ENCODE measurements at places on chromosomes 6 and 20.

GRCh38 chr6:6631053-6631452, 42.5 kb downstream of the LY86 start:
- no peak for DNase-seq

DNA sequence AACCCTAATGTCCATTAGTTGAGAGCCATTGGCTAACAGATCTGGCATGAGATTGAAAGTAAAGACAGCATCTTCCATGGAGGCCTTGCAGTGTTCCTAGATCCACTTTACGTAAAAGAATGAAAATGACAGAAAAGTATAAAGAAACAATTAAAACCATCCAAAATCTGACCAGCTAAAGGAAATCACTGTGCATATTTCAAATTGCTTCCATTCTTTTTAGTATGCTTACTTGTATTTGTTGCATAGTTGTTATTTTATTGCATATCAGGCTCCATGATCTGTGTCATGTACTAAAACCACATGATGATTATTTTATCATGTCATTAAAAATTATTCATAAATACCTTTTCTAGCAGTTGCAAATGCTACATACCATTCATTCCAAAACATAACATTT, 67.9 kb downstream of the GCLC start:
- DNase-seq, result no peak

- no peak for DNase-seq
Measured at GRCh38 chr6:113595911-113596376, 261.2 kb upstream of the MARCKS start.

- no peak for DNase-seq
Measured at GRCh38 chr6:53929041-53929820, 134.4 kb downstream of the LRRC1 start.

- DNase-seq, result no peak
Measured at GRCh38 chr20:13831476-13831875, 46.6 kb downstream of the NDUFAF5 start.

DNA sequence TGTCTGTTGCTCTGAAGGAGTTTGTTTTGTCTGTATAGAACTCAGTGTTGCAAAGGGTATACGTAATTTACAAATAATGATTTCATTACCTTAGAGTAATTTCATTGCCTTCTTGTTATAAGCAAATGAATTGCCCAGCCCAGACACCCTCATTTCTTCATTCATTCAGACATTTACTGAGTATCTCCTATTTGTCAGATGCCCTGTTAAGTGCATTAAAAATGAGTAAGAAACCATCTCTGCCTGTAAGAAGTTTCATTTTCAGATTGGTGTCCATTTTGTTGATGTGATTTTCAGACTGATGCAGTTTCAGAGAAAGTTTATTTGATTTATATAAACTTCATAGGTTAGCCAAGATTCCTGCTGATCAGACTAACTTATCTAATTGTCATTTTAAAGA, 429.3 kb downstream of the PHF3 start:
- no peak for DNase-seq

DNA sequence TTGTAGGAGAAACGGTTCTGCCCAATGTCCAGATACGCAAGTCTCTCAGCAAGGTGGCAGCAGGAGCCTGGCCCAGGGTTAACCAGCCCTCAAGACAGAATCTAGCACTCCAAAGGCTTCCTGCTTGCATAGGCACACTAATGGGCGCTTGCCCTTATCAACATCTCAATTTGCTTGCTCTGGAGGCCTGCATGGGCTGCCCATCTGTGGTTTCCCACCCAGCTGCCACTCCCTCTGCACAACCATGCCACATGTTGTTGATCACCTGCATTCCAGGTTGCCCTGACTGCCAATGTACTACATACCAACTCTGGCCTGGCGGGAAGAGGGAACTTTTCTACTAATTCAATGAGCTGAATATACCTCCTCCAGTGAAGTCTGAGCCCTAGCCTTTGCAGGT, 74.6 kb downstream of the ATG5 start:
- DNase-seq, result no peak

DNA sequence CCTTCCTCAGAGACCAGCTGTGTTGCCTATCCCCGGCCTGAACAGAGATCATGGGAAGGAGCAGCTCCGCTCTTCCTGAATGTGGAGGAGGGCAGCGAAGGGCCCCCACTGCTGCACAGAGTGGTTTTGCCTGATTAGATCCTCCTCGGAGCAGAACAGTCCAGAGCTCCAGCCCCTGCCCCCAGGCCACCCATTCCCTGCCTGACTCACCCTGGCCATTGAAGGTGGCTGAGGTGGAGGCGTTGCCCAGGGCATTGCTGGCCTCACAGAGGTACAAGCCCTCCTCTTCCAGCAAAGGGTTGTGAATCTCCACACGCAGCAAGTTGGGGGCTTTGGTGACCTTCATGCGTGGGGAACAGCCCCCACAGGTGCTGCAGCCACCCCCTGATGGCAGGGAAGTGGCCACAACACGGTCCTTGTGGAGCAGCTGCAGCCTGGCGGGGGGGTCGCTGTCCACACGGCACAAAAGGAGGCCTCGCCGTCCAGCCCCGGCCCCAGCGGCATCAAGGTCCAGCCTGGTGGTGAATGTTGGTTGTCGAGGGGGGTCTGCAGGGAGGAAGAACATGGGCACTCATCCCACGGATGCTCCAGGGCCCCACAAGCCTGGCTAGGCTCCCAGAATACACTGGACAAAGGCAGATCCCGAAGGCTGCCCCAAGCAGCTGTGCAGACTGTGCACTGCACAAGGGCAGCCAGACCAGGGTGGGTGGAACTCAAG, 14.7 kb downstream of the SIGLEC1 start:
- no peak for DNase-seq

DNA sequence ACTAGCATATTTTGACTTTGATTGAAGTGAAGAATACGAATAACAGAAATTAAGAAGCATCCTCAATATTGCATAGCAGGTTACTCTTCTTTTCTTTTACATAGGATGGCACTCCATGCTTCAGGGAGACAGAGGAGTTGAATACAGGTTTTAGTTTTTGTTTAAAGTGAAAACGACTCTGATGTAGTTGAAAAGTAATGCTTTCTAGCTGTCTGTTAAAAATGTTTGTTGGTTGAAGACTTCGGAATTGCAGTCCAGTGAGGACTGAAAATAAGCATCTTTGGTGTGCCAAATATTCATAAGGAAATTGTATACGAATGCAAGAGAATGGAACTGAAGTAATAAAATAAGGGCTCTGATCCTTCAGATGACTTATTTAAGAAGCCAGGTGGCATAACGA, 618 bp upstream of the SLC16A10 start:
- DNase-seq, result no peak

- DNase-seq, result no peak
Measured at GRCh38 chr6:90687775-90688380, 101.0 kb upstream of the MAP3K7 start.

- DNase-seq, result no peak
Measured at GRCh38 chr6:112804638-112805330, 457.7 kb downstream of the RFPL4B start.

GRCh38 chr6:40931931-40932330, 107.1 kb downstream of the UNC5CL start:
- no peak for DNase-seq

- no peak for DNase-seq
Measured at GRCh38 chr6:129607581-129608186, 102.3 kb downstream of the ARHGAP18 start.

- DNase-seq, result no peak
Measured at GRCh38 chr20:3670511-3670910, 7.3 kb upstream of the GFRA4 start.

DNA sequence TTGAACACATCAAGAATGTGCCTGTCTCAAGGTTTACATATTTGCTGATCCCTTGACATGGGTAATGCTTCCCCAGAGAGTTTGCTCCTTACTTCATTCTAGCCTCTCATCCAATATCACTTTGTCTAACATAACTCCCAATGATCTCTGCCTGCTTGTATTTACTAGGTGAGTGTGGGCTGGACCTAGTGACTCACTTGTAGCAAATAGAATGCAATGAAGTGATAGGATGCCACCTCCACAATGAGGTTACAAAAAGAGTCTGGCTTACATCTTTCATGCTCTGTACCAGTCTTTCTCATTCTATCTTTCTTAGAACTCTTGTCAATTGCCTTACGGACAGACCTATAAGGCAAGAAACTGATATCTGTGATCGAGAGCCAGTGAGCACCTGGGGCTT, 44.9 kb upstream of the TMEM200A start:
- DNase-seq, result no peak

DNA sequence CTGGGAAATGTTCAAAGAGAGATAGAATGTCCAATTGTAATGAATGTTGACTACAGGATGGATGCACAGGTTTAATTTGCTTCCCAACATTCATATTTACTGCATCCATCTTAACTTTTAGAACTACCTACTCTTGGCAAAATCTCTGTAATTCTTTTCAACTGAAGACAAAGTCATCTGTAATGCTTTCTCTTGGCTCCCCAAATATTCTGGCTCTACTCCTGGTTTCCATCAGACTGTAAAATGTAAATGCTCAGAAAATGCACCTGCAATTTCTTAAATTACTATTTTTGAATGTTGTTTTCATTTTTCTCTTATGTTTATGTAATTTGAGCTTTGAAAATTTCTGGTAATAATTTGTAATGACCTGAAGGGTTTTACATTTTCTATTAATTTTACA, 480.8 kb upstream of the IMPG1 start:
- DNase-seq, result no peak

GRCh38 chr6:81694207-81694606, 58.3 kb downstream of the TENT5A start:
- no peak for DNase-seq

DNA sequence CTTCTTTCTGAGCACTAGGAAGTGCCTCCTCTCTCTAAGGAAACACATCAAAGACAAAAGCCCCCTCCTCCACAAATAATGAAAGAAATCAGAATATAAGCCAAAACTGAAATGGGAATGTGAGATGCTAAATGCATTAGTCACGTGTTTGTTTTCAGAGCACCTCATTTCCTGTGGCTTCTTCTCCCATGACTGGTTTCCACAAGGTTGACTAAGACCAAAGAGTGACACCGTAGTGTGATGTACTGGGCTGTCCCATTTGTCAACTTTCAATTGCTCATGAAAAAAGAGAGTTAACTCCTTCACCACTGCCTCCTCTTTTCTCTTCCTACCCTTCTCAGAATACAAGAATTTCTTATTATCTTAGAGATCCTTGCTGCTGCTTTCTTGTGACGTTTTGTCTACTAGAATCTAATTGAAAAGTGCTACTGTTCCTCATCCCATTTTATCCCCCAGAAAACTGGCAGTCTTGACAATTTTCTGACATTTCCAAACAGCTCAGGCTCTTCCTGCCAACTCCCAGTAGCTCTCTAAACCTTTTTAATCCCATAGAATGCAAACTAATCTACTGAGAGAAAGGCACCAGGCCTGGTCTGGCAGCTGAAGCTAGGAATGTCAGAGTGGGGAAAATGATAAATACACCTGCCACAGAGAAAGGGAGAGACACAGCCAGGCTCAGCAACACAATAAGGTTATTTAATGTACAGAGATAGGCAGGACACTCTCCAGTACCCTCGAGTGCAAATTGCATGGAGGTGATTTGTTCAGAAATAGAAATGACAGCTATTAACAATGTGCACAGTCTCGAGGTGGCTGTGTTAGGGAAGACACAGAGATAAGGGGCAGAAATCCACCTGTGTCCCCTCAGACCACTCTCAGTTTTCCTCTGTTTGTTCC, 671.7 kb upstream of the NRSN1 start:
- DNase-seq, result no peak

DNA sequence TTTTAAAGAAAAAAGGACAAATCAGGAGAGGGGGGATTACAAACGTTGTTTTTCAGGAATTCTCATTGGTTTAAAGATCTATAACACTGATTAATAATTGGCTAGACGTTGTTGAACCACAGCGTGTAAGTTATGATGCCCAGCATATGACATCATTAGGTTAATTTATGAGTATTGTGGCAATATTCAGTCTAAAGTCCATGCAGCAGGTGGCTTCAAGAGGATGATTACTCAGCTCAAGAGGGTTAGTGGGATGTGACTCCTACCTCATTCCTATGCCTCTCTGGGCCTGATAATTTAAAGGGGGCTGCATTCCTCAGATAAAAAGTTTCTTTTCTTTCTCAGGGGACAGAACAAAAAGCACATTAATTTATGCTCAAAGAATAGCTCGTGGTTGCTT, 1309.0 kb downstream of the EPHA7 start:
- no peak for DNase-seq

- DNase-seq, result no peak
Measured at GRCh38 chr6:33404884-33405283, 5.9 kb upstream of the PHF1 start.

- DNase-seq, result no peak
Measured at GRCh38 chr6:15517600-15517999, 145.2 kb downstream of the DTNBP1 start.

- no peak for DNase-seq
Measured at GRCh38 chr6:95352064-95352795, 225.1 kb upstream of the MANEA start.

- DNase-seq, result no peak
Measured at GRCh38 chr6:163036160-163036645, 308.4 kb downstream of the PACRG start.

- no peak for DNase-seq
Measured at GRCh38 chr6:11869672-11870340, 91.2 kb upstream of the ADTRP start.

DNA sequence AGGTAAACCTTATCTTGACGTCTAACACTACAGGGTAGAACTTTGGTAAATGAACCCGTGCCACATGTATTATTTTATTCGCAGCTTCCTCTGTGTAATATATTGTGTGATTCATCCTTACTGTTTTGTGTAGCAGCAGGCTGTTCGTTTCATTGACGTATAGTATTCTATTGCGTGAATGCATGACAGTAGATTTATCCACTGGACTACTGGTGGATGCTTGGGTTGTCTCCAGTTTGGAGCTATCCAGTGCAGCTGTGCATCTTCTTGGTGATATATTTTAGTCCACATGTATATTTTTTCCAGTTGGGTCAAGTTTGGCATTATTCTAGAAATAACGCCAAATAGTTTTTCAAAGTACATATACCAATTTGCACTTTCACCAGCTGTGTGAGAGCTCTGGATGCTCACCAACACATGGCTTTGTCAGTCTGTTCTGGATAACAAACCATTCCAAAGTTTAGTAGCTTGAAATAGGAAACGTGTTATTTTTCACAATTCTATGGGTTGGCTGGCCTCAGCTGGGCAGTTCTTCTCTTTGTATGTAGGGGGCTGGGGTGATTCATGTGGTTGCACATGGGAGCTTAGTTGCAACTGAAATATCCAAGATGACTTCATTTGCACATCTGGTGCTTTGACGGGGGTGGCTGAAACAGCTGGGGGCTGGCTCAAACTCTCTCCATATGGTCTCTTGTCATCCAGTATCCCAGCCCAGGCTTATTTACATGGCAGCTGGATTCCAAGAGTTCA, 9.3 kb downstream of the ECT2L start:
- no peak for DNase-seq

GRCh38 chr6:146359131-146359530, 184.5 kb upstream of the RAB32 start:
- no peak for DNase-seq

GRCh38 chr6:83514866-83515466, 2.6 kb downstream of the PRSS35 start:
- DNase-seq, result no peak

DNA sequence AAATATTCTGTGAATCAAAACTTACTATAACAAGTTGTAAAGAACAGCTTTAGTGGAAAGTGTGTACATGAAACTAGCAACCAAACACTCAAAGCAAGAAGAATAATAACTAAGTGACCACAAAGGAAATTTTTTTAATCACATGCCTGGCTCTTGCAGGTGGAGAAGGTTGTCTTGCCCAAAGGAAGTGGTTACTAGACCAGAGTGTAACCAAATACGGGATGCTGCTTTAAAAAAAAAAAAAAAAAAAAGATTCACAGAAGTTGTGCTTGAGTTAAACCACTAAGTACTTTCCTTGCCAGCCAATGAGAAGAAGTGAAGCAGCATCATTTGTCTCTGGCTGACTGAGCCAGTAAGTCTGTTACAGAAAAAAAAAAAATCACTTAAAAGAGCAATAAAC, 19.1 kb upstream of the HLA-DQB1 start:
- no peak for DNase-seq
